ENCODE measurements at places on chromosomes 4 and X.

DNA sequence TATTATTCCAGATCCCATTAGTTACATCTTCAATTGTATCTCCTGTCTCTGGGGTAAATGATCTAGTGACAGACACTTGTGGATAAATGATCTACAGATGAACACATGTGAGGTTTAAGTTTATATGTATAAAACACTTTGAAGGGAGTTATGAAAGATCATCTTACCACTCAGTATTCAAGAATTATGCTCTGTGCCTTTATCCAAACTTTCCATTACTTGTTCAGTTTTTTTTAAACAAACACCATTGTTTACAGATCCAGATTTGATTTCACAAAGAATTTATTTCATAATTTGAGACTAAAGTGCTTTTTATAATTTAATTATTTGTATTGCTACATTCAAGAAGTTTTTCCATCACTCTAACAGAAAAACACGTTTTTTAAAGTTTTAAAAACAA lies 142.5 kb downstream of the HHIP start:
- DNase-seq: no peak

DNA sequence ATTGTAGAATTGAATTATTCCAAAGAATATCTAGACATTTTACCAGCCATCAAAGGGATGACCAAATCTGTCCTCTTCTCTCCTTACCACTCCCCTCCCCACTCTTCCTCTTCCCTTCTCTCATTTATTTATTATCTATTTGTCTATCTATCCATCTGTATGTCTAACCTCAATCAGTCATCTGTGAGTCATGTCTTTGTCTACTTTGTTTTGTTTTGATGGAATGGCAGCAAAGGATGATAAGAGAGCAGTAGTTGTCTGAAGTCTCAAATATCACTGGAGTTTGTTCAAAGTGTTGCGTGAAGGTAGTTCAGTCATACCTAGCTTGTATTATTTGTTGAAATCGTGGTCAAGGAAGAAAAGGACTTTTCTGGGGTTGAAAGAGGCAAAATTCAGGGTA lies 34.7 kb upstream of the PGRMC2 start:
- peak; percentile 38 for DNase-seq

DNA sequence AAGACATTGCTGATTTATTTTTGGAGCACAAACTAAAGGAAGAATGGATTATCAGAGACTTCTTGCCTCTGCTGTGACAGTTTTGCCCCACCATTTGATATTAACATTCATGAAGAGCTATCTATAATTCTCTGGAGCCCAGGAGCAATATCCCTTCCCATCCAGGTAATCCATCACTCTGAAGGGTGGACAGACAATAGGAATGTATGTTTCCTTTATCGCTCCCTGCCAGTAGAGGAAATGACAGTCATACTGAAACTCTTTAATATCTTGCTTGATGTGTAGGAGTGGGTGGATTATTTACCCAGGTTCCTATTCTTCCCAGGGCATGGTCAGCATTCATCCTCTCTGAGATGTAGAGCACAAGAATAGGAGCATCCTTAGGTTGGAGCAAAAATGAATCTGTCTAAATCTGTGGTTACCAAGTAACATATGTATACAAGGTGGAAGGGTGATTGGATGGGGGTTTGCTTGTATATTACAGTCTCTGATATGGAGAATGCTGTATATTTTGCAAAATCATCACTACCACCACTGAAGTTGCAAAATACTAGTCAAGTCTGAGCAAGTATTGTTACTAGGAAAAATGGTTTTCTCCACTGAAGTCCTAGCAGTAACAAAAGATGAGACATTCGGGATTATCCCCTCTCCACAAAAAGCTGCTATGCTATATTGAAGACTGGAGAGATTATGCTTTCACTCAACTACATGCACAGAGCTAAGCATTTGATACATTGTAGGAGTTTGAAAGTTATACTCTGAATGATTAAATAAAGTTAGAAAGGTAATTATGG lies 151.6 kb downstream of the CBLL2 start:
- DNase-seq: no peak

DNA sequence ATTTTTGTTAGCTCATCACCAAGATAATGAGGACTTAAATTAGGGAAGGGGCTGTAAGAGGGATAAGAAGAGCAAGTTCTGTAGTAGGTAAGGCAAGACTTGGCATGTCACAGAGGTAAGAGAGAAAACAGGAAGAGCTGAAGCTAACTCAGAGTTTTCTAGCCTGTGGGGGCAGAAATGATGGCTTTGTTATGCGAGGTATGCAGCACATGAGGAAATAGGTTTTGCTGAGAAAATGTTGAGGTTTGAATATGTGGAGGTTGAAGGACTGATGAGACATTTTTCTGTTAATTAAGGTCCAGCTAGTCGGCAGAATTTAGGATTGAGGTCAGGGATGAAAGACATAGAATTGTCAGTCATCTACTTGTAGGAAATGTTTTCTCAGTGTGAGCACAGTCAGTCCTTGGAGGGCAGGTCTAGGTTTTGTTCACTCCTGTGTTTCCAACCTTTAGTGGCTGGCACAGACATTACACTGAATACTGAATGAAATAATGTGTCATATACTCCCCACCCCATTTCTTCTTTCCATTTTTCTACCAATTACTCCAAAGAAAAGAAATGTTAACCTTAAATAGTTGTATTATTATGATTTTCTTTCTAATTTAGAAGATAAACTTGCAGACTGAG lies 154.0 kb upstream of the AADAT start:
- DNase-seq: peak; percentile 67

DNA sequence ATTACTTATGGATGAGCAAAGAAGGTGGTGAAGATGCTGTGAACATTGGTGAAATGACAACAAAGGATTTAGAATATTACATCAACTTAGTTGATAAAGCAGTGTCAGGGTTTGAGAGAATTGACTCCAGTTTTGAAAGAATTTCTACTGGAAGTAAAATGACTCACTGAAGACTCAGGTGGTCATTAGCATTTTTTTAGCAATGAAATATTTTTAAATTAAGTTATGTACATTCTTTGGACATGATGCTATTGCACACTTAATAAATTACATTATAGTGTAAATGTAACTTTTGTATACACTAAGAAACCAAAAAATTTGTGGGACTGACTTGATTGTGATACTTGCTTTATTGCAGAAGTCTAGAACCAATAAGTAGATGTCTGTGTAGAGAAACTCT lies 56.9 kb downstream of the USO1 start:
- peak; percentile 49 for DNase-seq

GRCh38 chrX:136626891-136627290 lies 21.1 kb upstream of the CD40LG start:
- DNase-seq: no peak

GRCh38 chr4:87657525-87657924 lies 7.4 kb downstream of the DMP1 start:
- peak; percentile 31 for DNase-seq

- no peak for DNase-seq
Measured at GRCh38 chrX:14420841-14421240, 108.5 kb upstream of the GLRA2 start.

- no peak for DNase-seq
Measured at GRCh38 chr4:21733894-21734630, 214.5 kb downstream of the KCNIP4 start.

DNA sequence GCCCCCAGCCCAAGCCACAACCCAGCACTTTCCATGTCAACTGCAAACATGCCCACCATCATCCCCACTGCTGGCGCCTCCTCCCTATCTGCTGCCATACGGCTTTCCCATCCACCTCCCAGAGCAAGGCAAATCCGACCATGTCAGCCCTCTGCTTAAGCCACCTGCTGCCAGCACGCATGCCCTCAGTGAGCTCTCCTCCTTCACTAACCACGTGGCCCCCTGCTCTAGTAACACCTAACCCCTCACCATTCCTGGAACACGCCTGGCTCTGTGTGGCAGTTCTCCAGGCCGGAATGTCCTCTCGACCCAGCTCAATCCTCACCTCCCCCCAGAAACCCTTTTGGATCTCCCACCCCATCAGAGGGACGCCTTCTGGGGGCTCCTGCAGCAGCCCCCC lies 17.4 kb downstream of the BCAP31 start:
- no peak for DNase-seq
